ENCODE measurements at places on chromosomes 5 and 9. TPM values are rescaled to one million over a fixed set of nuclear protein-coding genes. Genes with fewer than 3 reads are reported as not detected.

The TPPP gene
- total RNA-seq: 0.13 TPM

The AK8 gene
- 0.13 TPM for total RNA-seq

The KIAA0825 gene
- total RNA-seq: 1.4 TPM

The ZFR gene
- total RNA-seq: 54.0 TPM

The CDHR2 gene
- 0.25 TPM for total RNA-seq

The TLR4 gene
- 172 TPM for total RNA-seq

The OCLN gene
- 0.90 TPM for total RNA-seq

The LECT2 gene
- total RNA-seq: not detected

The C9orf152 gene
- not detected for total RNA-seq

The KCNV2 gene
- not detected for total RNA-seq

The RNF183 gene
- total RNA-seq: not detected

GRCh38 chr9:134477342-134477925, 151.2 kb downstream of the RXRA start:
- DNase-seq: no peak

DNA sequence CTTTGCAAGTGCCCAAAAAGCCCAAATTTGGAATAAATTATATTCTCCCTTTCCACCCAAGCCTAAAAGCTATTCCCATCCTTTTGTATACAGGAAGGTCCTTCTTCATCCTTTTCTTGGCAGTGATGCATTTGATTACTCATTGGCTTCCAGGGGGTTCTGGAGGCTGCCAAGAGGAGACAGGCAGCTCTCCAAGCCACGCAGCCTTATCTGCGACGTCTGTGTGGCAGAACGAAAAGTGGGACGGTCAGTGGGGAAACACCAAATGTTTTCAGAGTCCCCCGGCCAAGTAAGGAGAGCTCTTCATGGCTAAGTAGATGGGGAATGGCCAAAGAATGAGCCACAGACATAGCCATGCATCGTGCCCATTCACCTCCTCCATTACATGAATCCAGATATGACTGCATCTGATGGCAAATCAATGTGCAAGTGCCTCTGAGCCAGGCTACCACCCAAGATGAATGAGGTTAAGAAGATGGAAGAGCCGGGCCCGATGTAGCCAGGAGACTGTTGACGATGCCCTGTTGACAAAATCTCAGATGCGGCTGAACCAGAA, 12.1 kb downstream of the ADAM19 start:
- peak; percentile 47 for DNase-seq

DNA sequence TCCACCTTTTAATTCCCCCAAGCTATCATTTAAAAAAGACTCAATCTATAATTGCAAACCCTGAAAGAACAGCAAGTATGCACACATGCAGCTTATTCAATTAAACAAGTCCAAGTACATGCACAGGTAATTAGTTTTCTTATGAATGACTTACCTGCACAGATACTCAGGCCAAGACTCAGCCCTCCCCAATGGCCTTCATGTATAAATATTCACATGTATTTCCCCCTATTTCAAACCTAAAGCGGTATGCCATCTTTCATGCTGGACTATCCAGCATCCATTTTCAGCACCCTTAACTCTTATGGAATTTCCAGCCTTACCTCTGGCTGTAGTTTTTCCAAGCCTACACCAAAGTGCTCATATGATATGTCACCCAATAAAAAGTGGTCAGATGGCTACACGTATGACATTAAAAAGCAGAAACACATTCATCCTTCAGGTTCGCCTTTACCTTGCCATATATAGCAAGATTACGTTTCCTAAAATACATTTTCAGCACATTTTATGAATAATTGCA, 205.5 kb downstream of the MEF2C start:
- DNase-seq: no peak

GRCh38 chr9:18676525-18676924, 202.6 kb downstream of the ADAMTSL1 start:
- DNase-seq: no peak

DNA sequence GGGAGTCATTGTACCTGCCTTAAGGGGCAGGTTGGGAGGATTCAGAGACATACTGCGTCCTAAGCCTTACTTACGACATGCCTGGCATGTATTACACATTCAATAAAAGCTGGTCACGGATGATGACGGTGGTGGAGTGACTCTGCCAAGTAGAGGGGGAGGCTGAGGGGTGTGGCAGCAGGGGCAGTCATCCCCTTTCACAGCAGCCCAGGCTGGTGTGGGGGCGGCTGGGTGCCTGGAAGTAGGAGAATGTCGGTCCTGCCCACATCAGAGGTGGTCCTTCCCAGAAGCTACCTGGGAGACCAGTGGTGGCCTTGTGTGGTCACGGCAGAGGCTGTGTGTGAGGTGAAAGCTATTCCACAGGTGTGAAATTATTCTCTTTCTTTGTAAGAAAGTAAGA, 8.9 kb downstream of the ZBTB34 start:
- no peak for DNase-seq

GRCh38 chr5:111810112-111810511, 53.1 kb upstream of the NREP start:
- DNase-seq: peak; percentile 18

DNA sequence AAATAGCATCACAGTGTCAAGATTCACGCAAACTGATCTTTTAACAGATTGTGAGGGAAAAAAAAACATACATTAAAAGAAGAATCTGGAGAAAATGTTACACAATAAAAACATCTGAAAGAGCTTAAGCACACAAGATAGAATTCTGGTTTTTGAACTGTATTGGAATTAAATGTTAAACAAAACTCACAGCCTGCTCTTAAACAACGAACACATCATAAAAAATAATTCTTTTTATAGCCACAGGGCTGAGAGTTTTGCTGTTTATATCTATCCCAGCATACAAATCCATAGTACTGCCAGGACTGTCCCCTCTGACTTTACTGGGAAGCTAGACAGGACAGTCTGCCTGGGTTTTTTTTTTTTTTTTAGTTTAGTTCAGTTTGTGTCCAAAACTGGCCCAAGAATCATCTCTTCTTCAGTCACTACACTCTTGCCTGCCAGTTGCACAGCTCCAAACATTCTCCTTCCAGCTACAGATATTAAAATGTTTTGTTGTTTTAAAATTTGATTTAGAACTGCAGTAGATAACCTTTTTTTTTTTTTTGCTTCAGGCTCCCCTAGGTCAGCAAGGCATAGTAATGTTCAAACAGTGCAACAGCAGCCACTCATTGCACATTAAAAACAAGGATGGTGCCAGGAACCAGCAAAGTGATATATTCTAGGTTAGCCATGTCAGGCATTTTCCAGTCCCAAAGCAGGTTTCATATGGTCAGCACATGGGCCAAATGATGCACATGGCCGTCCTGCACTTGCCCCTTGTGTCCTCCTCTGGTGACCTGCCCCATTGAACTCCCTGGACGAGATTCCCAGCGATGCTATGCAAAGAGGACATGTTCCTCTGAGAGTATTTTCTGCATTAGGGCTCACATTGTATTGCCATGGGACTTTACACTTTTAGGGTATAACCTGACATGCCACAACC, 173.6 kb downstream of the ARL15 start:
- DNase-seq: no peak

- DNase-seq: no peak
Measured at GRCh38 chr9:72635197-72635596, 113.8 kb downstream of the TMC1 start.

- no peak for DNase-seq
Measured at GRCh38 chr5:172556971-172557461, 84.0 kb upstream of the NEURL1B start.

DNA sequence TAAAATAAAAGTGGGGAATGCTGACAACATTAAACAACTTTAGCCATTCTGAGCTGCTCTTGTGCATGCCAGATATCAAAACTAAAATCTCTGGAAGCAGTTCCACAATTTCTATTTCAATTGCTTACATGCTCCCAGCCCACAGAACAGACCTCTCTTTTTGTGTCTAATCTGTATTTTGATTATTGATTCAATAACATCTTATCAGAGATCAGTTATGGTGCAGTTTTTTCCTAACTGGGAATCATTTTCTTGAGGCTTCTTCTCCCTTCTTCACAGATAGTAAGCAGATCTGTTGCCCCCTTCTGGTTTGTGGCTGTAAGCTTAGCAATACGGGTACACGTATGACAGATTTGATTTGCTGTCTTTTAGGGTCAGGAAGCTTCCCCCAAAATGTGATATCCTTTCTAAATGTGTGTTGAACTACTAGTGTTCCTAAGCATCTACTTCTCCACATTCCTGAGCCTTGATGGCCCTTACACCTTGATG, 39.4 kb downstream of the MRPS27 start:
- no peak for DNase-seq

- DNase-seq: no peak
Measured at GRCh38 chr9:34633166-34633565, 4.3 kb upstream of the ARID3C start.

DNA sequence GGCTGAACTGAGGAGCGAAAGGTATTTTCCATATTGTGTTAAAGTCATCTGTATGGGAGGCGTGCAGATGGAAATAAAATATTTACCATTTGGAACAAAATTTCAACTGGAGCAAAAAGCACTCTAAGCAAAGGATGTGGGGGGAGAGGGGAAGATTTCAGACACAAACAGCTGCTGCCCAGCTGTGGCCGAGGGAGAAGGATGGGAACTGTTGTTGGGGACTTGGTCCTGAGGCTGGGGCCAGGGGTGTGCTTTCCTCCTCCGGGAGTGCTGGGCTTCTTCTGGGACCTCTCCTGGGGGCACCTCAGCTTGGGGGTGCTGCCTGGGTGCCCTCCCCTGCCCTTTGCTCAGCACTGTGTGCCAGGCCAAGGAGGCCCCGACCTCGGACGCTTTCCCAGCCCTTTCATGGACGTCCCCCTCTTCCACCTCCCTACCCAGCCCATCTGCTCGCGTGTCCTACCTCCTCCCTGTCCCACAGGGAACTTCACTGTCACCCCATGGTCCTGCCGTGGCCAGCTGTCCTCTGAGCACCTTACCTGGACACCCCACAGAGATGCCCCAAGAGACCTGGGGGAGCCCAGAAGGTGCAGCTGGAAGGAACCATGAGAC, 101.9 kb upstream of the COL5A1 start:
- no peak for DNase-seq

DNA sequence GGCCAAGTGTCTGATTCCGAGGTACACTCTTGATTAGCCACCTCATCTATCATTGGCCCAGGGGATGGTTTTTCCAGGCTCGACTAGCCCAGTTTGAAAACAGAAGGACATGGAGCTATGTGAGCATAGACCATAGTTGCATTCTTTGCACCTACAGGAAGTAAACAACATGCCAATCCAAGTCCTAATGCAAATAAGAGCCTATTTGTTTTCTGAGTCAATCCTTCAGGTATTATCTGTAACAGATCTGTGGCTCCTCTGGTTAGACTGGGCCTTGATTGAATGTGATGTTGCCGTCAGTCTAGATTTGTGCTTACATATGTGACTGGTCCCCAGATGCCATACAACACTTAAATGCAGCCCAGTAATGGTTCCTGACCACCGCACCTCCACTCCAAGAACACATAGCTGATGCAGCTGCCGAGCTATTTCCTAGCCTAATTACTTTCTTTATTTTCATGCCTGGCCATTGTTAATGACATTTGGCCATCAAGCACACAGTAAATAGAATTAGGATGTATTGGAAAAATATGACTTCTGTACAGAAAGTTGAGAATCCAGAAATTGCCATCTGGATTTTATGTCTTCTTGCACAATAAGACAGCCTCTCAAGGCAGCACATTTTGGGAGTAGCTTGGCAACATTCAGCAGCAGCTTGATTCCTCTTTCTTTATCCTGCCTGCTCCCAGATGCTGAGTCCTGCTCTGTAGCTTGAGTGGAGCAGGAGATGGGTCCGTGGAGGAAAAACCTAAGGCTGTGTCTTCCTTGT, 29.5 kb upstream of the ARHGAP26 start:
- no peak for DNase-seq

GRCh38 chr5:167937635-167937998, 353.8 kb upstream of the WWC1 start:
- no peak for DNase-seq

GRCh38 chr5:108459769-108460168, 77.9 kb upstream of the FBXL17 start:
- no peak for DNase-seq

GRCh38 chr9:2955575-2955974, 111.7 kb upstream of the PUM3 start:
- no peak for DNase-seq

DNA sequence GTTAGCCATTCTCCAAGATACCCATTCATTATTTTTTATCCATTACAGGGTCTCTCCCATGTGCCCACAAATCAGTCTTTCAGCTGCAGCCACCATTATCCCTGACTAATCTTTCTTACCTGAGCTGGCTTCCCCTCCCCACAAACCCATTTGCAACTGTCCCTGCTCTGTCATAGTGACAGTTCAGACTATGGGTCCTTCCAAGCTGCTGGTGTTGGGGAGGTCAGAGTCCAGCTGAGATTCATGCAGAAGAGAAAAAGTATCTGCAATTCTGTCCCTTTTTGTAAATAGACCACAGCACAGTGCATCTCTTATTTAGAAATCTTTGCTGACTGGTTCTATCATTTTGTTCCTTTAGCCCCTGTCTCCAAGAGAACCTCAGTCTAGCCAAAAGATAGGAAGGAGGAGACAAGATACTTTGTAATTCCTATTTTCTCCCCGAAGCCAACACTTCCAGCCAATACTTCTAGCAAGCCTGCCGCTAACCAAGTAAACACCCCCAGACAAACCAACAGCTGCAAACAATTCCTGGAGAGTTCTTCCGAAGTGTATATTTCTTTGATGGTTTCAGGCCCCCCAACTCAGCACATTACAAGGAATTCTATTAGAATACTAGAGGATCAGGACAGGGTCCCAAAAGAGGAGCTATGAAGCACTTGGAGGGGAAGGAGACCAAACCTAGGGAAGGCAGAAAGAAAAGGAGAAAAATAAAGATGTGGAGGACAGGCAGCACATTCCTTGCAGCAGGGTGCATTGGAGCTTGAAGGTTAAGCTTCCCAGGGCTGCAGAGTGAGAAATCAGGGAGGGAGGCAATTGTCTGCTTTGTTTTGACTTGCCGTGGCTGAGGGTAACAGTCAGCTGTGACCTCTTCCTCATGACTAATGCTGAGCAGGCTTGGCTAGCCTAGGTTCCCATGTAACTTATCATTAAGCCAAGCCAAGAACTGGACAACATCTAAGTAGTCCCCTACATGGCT, 148.5 kb downstream of the SGCD start:
- no peak for DNase-seq

DNA sequence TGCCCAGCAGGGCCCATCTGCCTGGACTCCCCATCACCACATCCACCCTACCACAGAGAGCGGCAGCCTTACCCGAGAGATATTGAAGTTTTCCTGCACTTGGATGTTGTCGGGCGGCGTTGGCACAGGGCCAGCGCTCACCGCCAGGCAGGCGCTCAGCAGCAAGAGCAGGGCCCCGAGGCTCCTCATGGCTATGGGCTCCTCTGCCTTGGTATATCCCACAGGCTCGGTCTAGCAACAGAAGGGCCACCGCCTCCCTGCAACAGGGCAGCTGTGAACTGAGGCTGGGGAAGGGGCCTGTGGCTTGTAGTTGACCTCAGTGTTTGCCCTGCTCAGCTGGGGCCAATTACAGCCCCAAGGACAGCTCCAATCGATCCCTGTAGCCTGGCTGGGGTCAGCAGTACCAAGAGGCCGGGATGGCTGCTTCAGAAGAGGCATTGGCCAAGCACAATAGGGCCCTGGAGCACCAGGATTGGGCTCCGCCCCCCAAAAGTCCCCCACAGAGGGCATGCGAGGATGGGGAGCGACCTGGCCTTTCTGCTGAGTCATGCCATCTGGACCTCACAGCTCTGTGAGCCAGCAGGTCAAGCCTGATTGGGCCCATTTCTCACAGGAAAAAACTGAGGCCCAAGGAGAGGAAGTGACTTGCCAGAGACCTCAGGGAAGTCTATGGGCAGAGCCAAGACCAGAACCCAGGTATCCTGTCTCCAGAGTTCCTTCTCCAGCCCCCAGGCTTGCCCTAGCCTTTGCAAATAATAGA, at the start of gene AMBP:
AMBP (minus strand) TSS at position 280 of the 760 bp plus-strand sequence; CDS start at position 189, 91 bp downstream.
- DNase-seq: no peak

Data from dermis microvascular lymphatic vessel endothelial cell (primary cell).